Neural progenitor cell (in vitro differentiated cells): ENCODE measurements at places on chromosomes 3 and 15.

- H3K27ac ChIP-seq = no peak overlapping the region
- H3K4me3 ChIP-seq = no peak overlapping the region
- no peaks in the 10 kb centered on the region for H3K27me3 ChIP-seq
- H3K4me1 ChIP-seq = peaks cover 55% of the 10 kb centered on the region
- peak; percentile 88 for DNase-seq
These were observed 447.7 kb downstream of the GABRG3 start for GRCh38 chr15:27418726-27419125.

GRCh38 chr3:50352781-50353180 is 2.1 kb downstream of the CYB561D2 start:
- peaks cover 13% of the 10 kb centered on the region for H3K4me1 ChIP-seq
- DNase-seq = no peak
- no peak overlapping the region for H3K27ac ChIP-seq

DNA sequence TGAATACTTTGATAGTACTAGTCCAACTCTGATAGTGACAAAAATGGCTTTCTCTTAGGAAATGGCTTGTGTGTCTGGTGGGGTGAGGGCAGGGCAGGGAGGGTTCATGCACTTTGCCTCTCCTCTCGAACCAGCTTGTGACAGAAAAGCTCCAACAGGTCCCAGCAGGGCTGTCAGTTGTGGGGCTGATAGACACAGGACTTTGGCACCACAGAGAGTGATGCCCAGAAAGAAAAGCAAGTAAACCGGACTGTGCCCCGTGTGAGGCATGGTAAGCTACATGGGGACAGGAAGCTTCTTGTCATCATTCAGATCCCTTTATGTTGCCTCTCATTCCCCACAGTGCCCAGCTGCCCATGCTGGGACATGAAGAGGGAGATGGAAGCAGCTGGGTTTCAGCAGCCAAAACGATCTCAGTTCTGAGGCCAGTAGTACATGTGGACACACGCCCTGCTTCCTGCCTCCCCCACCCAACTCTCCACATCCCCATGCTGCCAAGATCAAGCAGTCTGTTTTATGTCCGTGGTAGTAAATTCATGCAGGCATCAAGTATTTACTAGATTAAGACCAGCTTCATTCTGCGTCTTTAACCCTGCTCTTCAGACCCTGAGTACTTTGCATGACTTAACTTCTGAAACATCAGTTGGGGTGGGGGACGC is 29.7 kb upstream of the LIPC start:
- H3K27ac ChIP-seq = no peak overlapping the region

DNA sequence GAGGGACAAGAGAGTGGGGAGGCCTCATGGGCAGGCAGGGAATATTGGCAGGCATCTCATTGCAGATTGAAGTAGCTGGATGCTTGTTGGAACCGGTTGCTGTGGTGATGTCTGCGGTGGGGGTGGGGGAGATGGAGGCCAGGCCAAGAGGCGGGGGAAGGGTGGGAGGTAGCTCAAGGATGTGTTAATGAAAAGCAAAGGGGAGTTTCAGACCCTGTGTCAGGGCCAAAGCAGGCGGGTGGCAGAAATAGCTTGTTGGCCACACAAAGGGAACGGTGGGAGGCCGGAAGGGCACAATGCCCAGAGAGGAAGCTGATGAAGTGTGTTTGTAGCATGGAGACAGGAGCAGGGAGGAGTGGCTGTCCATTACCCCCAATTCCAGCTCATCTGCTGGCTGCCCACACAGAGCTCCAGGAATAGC is 28.0 kb downstream of the CCDC33 start:
- H3K36me3 ChIP-seq = no peaks in the 10 kb centered on the region
- no peak overlapping the region for H3K27ac ChIP-seq
- DNase-seq = peak; percentile 43
- H3K4me1 ChIP-seq = peaks cover 16% of the 10 kb centered on the region

- no peaks in the 10 kb centered on the region for H3K36me3 ChIP-seq
- H3K4me3 ChIP-seq = no peak overlapping the region
- no peak for DNase-seq
- no peak overlapping the region for H3K27ac ChIP-seq
- no peaks in the 10 kb centered on the region for H3K27me3 ChIP-seq
These were observed 134.3 kb downstream of the GADL1 start for GRCh38 chr3:30760040-30760695.

DNA sequence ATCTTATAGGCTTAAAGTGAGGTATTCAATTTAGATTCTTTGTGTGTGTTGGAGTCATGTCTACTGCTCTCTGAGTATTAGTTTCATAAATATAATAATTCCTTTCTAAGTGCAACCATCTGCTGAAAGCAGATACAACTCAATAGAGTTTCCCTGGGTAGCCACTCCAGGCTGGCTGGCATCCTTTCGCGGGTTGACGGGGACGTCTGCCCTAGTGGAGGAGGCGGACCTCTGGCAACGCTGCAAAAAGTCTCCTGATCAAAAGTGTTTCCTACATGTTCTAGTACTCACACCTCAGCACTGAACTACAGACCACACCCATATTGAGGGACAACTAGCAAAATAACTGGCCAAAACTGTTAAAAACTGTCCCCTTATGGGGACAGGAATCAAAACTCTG is 2.5 kb downstream of the MOBP start:
- DNase-seq = no peak
- peaks cover 12% of the 10 kb centered on the region for H3K27me3 ChIP-seq
- peaks cover 13% of the 10 kb centered on the region for H3K4me1 ChIP-seq
- no peak overlapping the region for H3K27ac ChIP-seq
- no peaks in the 10 kb centered on the region for H3K36me3 ChIP-seq
- H3K4me3 ChIP-seq = no peak overlapping the region

DNA sequence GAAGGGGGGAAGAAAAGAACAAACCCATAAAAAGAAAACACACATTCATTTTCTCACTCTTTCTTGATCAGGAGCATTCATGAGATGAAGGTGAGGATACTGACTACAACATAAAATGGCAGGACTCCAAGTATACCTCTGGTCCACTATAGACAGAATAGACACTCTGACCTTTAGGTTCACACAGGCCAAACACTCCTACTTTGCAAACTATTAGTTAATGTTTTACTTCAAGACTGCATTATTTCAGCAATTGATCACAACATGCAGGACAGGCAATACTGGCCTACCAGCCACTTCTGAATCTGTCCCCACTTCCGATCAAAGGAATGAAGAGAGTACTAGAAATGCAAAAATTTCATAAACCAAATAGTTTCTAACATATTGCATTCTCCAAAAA is 47.0 kb downstream of the LRRFIP2 start:
- no peaks in the 10 kb centered on the region for H3K27me3 ChIP-seq
- no peak overlapping the region for H3K27ac ChIP-seq
- no peaks in the 10 kb centered on the region for H3K36me3 ChIP-seq
- DNase-seq = no peak
- no peak overlapping the region for H3K4me3 ChIP-seq
